ENCODE measurements at places on chromosomes 3 and 15.

DNA sequence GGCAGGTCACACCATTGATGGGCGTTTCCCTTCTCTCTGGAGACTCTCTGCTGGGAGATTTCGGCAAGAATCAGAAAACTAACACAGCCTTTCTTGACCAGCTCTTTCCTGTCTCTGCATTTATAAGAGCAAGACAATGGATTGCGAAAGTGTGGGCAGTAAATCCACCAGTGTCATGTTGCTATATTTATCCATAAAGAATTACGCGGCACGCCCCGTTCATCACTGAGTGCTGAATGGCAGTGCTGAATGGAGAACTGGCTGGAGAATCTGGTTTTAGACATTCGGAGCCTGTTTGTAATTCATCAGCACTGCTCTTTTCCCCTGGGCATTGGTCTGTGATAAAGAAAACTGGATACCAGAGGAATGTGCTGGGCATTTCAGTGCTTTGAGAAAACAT is 2.0 kb upstream of the CEMIP start:
- no peak for DNase-seq

DNA sequence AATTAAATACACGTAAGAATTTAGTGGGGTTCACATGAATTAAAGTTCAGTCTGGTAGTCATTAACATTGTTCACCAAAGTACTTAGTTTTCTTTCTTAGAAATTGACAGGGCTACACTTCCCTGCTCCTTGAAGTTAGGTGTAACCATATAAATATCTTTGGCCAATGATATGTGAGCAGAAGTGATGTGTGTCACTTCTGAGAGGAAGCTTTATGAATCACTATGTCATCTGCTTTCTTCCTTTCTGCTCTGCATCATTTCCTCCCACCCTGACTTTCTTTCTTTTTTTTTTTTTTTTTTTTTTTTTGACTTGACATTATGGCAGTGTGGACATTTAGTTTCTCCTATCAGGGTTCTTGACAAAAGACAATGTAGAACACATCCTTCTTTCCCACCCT is 156.2 kb upstream of the COL8A1 start:
- DNase-seq: no peak

GRCh38 chr15:63879211-63879610 is 45.5 kb upstream of the HERC1 start:
- no peak for DNase-seq

DNA sequence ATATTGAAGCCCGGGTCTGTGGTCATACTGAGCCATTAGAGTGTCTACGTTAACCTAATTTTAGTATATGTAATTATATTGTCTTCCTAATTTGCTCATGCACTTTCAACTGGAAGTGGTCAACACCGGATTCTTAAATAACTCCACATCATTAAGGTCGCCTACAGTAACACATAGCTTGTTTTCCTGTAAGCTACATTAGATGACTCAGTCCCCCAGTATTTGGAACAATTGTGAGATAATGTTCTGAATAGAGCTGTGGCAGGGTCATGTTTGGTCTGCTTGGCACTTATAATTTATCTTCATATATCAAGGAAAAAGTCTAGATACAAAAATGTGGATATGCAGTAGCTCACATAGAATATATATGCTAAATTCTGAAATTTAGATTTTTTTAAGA is 486.2 kb downstream of the IGSF11 start:
- DNase-seq: no peak
